ENCODE measurements at places on chromosomes 12 and 14.

GRCh38 chr14:93262446-93262845 is 55.4 kb downstream of the UBR7 start:
- DNase-seq = no peak

DNA sequence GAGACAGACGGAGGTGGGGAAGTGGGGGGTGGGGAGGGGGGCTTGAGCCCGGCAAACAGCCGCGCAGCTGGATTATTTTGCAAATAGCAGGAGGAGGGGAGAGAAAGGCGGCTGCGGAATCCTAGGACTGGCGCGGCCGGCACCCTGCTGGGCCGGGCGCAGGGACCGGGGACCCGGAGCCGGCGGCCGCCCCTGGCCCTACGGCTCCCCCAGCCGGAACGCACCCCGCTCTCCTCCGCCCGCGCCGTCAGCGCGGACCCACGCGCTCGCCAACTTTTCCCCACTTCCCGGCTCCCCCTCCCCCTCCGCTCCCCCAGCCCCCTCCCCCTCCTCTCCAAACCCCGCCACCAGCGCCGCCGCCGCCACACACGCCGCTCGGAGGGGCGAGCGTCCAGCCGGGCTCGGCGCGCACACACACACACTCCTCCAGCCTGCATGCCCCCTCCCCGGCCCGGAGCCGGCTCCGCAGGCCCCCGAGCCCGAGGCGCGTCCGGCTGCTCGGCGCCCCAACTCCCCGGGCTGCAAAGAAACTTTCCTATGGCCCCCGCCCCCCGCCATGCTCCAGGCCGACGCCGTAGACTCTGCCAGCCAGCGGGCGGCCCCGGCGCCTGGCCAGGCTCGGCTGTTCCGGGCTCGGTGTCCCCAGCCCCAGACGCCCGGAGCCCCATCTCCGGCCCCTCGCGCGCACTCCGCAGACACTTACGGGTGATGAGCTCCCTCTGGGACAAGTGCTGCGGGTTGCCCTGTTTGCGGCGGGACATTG is 1.4 kb downstream of the BCL11B start:
- no peak for DNase-seq

GRCh38 chr12:13343375-13343774 is 146.8 kb downstream of the EMP1 start:
- DNase-seq = no peak

GRCh38 chr12:48216785-48217184 is 13.7 kb upstream of the OR10AD1 start:
- DNase-seq = no peak

DNA sequence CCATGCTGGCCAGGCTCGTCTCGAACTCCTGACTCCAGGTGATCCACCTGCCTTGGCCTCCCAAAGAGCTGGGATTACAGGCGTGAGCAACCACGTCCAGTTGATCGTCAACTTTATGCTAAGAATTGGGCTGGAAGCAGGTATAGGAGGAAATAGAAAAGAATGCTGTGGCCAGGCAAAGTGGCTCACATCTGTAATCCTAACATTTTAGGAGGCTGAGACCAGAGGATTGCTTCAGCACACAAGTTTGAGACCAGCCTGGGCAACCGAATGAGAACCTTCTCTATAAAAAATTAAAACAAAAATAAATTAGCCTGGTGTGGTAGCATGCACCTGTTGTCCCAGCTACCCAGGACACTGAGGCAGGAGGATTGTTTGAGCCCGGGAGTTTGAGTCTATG is 37.1 kb upstream of the SNX6 start:
- no peak for DNase-seq

- DNase-seq = no peak
These were observed 106.9 kb downstream of the SCARB1 start for GRCh38 chr12:124756760-124757159.

DNA sequence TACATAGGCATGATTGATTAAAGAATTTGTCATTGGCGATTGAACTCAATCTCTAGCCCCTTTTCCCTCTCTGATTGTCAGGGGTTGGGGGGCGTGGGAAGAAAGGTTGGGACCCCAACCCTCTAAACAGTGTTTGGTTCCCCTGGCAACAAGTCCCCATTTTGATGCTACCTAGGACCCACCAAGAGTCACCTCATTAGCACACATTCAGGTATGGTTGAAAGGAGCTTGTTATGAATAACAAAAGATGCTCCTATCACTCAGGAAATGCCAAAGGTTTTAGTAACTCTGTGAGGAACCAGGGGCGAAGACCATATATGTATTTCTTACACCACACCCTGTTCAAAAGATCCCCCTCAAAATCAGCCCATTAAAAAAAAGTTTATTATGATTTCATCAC is 14.3 kb downstream of the RNF212B start:
- no peak for DNase-seq

DNA sequence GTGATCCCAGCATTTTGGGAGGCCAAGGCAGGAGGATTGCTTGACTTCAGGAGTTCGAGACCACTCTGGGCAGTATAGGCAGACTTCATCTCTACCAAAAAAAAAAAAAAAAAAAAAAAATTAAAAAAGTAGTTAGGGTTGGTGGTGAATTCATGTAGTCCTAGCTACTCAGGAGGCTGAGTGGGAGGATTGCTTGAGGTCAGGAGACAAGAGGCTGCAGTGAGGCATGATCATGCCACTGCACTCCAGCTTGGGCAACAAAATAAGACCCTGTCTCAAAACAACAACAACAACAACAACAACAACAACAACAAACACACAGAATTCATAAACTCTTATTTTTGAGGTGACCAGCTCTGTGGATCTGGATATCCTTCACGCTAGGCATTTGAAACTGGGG is 17.1 kb downstream of the SLC25A3 start:
- no peak for DNase-seq

- DNase-seq = no peak
These were observed 22.1 kb downstream of the MOK start for GRCh38 chr14:102282751-102283465.

- no peak for DNase-seq
These were observed 66.2 kb downstream of the NOC4L start for GRCh38 chr12:132210223-132211055.

DNA sequence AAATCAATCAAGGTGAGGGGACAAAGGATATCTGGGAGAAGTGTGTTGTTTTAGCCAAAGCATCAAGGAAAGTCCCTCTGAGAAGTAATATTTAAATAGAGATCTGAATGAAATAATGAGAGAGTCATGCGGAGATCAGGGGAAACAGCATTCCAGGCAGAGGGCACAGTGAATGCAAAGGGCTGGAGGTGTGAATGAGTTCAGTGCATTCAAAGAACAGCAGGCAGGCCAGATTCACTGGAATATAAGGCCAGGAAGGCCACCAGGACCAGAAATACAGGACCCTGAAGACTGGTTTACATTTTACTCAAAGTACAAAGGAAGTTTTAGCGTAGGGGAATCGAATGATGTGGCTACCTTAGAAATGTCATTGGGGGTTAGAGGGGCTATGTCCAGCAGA is 436.2 kb upstream of the TMEM132C start:
- DNase-seq = no peak

- no peak for DNase-seq
These were observed 65.9 kb downstream of the FOXN3 start for GRCh38 chr14:89351221-89351515.

- no peak for DNase-seq
These were observed 746.4 kb upstream of the FLRT2 start for GRCh38 chr14:84783511-84783910.

DNA sequence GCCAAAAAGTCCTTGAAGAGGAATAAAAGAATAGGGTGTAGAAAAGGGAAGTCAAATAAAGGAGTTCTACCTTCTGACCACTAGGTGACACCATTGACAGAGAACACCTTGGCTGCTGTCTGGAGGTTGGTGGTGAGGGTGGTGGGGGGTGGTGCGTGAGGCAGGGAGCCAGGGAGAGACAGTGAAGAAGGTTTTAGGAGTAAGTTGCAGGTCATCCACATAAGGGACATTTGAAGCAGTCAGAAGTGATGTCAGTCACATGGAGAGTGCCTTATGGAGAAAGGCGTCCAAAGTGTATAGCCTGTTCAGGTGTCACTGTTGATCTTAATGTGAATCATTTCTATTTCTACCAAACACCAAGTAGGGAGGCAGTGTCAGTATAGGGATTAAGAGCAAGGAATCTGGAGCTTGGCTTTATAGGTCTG is 279.3 kb upstream of the DDHD1 start:
- DNase-seq = peak; percentile 56

DNA sequence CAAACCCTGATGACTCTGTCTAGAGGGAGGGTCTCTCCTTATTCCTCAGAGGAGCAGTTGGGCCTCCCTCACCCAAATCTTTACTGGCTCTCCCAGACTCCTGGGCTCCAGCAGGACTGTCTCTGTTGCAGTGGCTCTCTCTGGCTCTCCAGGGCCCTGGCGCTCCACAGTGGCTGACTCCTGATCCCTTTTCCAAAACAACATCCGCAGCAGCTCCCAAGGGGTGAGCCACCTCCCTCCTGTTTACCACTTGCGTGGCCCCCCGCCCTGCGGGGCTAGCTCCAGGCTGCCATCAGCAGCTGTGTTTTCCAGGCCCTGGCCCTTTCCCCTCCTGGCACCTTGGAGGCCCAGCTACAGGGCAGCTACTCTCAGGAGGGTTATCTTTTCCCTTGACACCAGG is 123.5 kb downstream of the CALM1 start:
- no peak for DNase-seq

DNA sequence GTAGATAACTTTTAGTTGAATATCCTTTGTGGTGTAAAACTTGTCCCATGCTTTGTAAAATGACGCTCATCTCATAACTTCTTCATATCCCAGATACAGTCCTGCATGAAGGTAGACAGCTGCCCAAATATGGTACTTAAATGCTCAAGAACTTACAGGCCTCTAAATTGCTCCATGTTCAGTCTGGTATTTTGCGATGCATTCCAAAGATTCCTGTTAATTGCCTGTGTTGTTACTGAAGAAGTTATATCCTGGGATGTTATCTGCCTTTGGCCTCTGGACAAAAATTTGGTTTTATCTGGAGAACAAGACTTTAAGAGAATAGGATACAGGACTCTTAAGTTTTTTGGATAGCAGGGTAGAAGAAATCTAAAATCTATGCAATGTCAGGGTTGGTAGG is 473.0 kb downstream of the PCNX1 start:
- peak; percentile 24 for DNase-seq

DNA sequence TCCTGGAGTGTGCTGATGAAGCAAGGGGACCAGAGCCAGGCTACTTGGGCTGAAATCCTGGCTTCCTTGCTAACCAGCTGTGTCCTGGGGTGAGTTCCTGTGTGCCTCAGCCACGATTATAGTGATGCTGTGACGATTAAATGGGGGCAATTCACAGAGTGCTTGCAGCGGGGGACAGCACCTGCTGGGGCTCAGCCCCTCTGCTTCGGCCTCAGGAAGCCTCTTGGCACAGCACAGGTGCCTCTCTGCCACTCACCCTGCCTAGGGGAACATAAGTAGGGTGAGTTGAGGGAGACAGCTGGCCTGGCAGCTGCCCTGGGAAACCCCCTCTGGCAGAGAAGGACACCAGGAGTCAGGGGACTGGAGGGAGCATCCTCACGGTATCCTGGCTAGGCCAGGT is 9.4 kb downstream of the KRT80 start:
- no peak for DNase-seq

DNA sequence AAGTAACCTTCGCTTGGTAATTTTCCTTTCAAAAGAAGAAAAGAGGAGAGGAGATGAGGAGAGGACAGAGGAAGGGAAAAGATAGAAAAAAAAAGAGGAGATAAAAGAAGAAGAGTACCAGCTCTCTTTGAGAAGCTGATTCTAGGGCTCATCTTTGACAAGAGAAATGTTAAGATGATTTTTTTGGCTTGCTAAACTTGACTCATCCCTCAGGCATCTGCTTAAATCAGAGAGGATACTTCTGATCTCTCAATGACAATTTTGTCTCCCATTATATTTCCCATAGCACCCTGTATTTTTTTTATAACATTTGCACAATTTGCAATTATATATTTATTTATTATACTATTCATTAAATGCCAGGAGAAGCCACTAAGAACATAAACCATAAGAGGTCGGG is 17.1 kb downstream of the SYT1 start:
- no peak for DNase-seq

GRCh38 chr12:108349278-108349688 is 10.2 kb upstream of the CMKLR1 start:
- DNase-seq = peak; percentile 44

DNA sequence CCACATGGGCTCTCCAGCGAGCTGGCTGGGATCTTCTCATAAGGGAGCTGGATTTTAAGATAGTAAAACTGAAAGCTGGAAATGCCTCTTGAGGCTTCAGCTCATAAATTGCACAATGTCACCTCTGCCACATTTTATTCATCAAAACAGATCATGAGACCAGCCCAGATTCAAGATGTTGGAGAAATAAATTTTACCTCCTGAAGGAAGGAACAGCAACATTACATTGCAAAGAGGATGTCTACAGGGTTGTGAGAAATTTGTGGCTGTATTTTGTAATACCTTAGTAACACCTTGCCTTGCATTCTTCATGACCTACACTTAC is 43.1 kb upstream of the KRR1 start:
- DNase-seq = no peak

DNA sequence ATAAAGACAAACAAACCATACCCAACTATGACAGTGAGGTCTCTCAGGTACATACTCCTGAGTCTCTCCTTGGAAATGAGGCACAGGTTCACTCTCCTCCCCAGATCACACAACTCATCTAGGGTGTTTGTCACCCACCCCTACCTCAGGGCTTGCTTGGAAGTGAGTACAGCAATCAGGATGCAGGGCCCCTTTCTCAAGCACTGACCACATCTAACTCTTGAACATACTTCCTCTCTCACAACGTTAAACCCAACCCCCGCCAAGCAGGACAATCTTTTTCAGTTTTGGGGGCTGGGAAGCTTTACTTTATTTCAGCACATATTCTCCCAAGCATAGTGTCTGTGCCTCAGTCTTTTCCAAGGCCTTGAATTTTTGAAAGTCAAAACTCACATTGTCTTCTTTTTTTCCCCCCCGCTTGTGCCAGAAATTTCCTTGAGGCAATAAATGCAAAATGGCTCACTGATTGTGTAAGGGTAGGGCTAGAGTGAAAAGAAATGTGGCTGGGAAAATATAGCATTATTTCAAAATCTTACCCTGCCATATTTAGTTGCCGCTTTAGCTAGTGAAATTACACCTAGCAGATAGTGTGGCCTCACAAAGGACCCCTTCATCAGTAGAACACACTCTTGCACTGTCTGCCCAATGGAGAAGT is 2.4 kb upstream of the GPR65 start:
- no peak for DNase-seq

- DNase-seq = peak; percentile 2
These were observed 547 bp downstream of the CNTN1 start for GRCh38 chr12:40692765-40693206.

DNA sequence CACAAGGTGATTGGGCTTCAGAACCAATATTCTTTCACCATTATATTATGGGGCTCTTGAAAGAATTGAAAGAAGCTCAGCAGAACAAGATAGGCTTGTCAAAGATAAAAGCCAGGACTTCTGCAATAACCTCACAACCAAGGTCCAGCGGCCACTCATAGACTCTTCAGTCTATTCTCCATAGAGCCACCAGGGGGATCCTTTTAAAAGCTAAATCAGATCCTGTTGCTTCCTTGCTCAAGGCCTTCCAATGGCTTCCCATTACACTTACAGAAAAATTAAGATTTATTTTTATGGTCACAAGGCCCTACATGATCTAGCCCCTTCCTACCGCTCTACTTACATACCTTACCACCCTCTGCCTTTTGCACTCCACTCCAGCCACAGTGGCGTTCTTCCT is 169.6 kb downstream of the C12orf42 start:
- no peak for DNase-seq

- no peak for DNase-seq
These were observed 36.6 kb upstream of the CHGA start for GRCh38 chr14:92886337-92886736.
